ENCODE measurements at places on chromosomes 5 and 9. TPM values are rescaled to one million over a fixed set of nuclear protein-coding genes. Genes with fewer than 3 reads are reported as not detected.

GRCh38 chr9:122386311-122386872, 15.6 kb downstream of the PTGS1 start:
- no peak for DNase-seq

The ADAMTS16 gene
- not detected for total RNA-seq

The PTPN3 gene
- not detected for total RNA-seq

- DNase-seq, result no peak
Observed at GRCh38 chr5:26482076-26482809, 556.1 kb downstream of the CDH9 start.

The FOXD4L6 gene
- total RNA-seq, result not detected

GRCh38 chr9:137461663-137462395, 2.7 kb upstream of the NSMF start:
- DNase-seq, result peak; percentile 40
